ENCODE measurements at places on chromosomes 16 and 17. TPM values are rescaled to one million over a fixed set of nuclear protein-coding genes. Genes with fewer than 3 reads are reported as not detected.

The KCNH4 gene
- polyA plus RNA-seq, result 0.04 TPM

GRCh38 chr16:11127610-11128195 is 128.3 kb downstream of the SOCS1 start:
- DNase-seq, result no peak

The PRSS33 gene
- 0.26 TPM for polyA plus RNA-seq

DNA sequence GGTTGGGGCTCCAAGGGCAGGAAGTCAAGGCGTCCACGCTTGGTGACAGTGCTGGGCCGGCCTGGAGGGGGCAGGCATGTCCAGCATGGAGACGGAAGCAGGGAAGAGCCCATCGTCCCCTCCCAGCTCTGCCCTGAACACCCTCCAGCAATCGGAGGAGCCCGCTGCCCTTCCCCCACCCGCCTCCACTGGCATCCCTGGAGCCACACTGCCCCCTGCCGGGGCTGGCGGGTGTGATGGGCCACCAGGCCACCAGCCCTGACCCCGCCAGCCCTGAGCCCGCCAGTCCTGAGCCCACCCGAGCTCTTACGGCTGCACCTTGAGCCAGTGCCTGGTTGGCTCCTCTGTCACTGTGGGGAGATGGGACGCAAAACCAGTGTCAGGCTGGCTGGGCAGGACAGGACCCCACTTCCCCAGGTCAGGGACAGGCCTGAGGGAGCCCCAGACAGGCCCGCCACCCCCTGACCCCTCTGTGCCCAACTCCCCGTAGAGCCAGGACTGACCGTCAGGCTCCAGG is 4.1 kb upstream of the CDH15 start:
- DNase-seq, result peak; percentile 80

GRCh38 chr16:6081320-6081976 is 983.9 kb upstream of the EEF2KMT start:
- DNase-seq, result peak; percentile 33

Measured in renal pelvis (tissue), 12 donors.